ENCODE measurements at places on chromosomes 2 and 18.

DNA sequence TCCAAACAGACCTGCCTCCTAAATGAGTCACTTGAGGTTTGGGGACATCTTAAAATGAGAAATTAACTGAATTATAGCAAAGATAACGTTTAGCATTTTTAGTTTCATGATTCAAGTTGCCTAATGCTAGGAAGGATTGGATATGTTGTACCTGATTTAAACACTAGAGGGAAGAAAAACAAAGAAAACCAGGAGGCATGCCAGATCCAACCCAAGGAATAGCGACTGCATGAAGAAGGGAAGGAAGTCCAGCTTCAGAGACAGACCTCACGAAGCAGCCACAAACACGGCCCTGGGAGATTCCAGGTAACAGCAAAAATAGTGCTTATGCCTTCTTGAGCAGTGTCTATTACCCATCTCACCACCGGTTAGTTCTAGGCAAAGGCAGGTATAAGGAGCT lies 499.9 kb upstream of the SPHKAP start:
- no peak for DNase-seq

GRCh38 chr2:75573145-75573878 lies 12.6 kb upstream of the EVA1A start:
- DNase-seq = no peak

DNA sequence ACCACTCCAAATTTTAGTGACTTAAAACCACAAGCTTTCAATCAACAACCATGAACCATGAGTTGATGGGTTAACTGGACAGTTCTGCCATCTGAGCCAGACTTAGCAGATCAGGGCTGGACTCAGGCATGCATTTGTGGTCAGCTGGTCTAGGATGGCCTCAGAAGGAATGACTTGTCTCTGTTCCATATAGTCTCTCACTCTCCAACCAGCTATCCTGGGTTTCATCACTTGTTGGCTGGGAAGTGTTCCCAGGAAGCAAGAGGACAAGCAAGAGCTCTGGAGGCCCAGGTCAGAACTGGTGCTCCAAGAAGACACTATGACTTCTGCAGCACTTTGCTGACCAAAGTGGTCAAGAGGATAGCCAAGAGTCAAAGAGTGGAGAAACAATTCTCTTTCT lies 17.5 kb upstream of the MAP3K20 start:
- DNase-seq = no peak

GRCh38 chr2:212669761-212670160 lies 131.2 kb upstream of the ERBB4 start:
- no peak for DNase-seq

DNA sequence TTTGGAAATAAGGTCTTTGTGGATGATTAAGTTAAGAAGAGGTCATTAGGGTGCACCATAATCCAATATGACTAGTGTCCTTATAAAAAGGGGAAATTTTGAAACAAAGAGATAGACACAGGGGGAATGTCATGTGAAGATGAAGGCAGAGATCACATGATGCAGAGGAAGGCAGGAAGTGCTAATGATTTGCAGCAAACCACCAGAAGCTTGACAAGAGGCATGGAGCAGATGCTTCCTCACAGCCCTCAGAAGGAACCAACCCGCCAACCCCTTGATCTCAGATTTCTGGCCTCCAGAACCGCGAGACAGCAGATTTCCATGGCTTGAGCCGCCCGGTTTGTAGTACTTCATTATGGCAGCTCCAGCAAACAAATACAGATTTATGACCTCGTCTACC lies 17.4 kb upstream of the SMARCAL1 start:
- no peak for DNase-seq

DNA sequence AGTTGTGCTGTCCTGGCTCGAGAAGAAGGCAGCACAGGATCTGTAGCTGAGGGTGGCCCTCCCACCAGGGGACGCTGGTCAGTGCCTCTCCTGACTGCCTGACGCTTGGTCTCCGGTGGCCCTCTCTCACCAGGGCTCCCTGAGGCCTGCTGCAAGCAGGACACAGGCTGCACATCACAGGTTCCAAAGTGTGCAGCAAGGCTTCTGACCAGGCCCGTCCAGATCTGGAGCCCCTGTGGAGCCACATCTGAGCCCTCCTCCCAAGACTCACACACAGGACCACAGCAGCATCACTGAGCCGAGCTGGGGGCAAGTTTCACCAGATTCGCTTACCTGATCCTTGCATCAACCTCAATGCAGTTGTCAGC lies 12.1 kb downstream of the AMER3 start:
- DNase-seq = no peak

- DNase-seq = no peak
These were observed 1069.3 kb upstream of the CNTNAP5 start for GRCh38 chr2:122955776-122956175.

DNA sequence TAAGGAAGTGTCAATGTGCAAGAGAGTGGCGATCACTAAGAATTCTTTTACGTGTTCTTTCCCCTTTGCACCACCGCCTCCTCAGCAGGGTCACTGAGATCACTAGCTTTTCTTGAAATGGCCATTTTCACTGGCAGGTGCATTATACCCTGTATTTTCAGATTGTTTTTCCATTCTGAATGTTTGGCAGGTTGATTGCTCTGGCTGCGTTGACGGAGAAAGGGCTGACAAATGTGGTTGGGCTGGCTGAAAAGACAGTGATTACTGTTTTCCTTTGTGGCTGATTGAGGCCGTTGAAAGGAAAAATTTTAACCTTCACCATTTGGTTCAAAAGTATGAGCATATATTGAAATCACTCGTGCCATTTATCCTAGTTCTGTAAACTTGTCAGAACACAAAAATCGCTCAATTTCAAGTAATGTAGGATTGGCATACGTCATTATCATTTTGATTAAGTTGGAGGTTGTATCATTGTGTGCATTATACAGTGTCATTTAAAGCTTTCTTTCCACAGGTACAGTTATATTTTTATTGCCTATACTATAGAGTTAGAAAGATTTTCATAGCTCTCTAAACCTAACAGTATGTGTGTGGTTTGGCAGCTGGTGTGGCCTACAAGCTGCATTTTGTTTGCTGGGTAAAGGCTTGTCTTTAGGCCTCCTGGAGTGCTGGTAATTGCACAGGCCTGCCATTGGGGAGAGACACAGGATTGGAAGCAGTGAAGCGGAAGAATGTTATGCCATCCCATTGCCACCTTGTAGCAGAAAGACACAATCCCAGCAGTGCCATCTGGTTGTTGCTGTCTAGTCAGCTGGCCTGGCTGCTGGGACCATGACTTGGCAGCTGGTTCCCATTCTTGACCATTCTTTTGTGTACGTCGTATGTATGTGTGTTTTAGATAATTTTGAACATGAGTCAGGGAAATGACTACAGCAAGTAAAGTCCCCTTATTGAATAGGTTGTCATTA lies 36.7 kb downstream of the DYNC1I2 start:
- no peak for DNase-seq

DNA sequence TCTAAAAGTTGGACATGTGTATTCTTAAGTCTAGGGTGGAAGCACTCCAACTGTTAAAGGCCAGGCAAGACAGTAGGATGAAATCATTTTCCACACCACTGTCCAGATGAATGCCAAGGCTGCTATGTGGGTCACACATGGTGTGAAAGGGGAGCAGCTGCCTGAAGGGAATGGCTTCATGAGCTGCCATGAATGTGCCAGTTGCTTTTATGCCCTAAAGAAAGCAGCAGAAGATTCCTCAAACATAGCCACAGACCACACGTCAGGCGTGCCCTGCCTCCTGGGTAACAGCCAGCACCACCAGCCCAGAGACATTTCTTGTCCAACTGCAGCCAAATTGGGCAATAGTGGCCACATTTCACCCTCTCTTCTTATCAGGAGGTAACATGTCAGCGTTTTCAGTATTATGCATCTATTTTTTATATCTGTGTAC lies 130.2 kb downstream of the MTCL1 start:
- DNase-seq = no peak

DNA sequence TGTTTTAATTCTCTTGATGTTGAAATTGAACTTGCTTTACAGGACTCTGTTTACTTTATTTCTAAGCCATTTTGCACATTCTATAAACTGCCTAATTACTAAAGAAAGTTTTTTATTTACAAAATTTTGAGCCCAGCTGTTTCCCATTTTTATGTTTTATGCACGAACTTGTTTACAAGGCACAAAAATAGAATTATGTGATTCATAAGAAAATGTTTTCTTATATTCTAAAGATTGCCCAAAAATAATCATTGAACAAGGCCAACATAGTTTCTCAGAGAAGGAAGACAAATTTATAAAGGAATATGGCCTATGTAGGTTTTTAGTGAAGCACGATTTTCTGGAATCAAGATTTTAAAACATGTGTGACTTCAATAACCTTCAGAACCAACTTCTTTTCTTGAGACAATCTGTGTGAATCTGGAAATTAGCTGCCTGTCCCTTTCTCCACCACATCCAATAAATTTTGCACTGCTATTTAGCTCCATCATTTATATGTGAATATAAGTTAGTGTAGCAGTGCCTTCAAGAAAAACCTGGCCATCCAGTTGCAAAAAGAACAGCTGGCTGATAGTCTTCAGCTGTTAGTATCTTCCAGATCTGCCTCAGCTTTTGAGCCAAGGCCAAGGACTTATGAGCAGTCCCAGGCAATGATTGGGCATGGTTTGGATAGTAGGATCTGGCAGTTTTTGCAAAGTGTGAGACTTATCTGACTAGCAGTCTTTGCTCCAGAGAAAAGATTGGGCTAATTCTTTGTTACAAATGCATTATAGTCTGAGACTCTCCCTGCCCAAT lies 253.2 kb upstream of the COL3A1 start:
- DNase-seq = no peak

GRCh38 chr2:64922482-64923384 lies 66.5 kb upstream of the SLC1A4 start:
- no peak for DNase-seq

DNA sequence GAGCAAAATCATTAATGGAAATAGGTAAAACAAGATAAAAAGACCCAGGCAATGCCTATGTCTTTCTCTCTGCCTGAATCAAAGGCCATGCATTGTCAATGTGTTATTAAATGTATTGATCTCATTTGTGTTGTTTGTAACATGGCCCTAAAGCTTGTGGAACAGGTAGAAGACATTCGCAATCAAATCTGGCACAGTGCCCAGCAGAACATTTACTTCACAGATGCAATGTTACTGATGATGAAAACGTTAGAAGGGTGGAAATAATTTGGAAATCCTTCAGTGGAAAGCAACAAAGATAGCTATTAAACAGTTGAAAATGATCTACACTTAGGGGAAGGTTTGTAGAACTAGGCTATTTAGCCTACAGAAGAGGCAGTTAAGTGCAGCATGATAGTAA lies 368.2 kb downstream of the EPHA4 start:
- DNase-seq = no peak

DNA sequence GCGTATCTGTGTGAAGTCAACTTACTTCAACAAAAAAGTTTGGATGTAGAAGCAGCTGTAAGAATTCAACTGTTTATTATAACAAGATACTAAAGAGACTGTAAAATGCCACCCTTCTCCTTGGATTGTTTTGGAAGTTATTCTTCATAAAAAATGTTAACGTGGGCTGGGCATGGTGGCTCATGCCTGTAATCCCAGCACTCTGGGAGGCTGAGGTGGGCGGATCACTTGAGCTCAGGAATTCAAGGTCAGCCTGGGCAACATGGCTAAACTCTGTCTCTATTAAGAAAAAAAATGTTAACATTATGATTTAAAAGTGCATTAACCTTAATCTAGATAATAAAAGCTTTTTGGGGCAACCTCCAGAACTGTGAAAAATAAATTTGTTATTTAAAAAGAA lies 7.7 kb downstream of the CIAO1 start:
- DNase-seq = no peak

DNA sequence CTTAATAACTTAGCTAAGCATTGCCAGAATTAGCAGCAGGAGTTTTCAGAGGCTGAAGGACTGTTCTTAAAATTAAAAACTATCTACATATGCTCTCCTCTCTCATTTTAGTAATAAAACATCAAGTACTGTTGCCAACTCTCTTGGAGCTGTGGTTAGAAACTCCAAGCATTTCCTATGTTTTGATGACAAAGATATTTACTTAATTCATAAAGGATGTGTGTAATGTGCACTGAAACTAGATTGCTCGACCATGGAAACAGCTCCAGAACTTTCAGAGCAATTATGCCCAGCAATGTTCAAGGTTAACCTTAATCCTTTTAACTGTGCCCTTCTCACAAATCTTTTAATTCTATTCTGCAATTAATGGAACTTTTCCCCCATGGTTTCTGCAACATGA lies 8.4 kb downstream of the GRP start:
- DNase-seq = no peak

DNA sequence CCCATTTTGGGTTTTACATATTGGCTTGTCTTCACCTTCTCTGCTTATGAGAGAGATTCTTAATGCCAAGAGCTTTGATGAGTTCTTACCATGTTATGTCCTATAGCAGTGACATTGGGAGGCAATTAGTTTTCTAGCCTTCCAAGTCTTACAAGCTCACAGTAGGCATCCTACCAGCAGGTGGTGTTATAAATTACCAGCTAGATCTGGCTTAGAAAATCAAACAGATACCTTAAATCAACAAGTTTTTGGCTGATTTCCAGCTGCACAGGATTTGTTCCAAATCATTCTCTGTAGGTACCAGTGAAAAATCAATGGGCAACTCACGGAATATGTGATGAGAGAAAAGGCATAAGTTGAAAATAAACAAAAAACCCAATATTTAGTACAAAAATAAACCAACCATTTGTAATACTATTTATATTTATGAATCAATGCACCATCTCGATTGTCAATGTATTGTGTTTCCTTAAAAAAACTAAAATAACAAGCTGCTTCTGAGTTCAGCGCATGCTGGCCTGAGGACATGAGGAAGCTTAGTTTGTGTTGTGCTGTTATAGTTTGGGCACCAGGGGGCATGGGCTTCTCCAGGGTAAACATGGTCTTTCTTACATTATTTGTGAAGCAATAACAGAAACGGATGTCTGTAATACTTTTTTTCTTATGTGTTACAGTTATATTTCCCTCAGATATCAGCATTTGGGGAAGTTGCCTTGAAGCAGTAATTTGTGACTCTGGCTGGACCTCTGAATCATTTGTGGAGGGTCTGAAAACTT lies 34.1 kb upstream of the NXPH2 start:
- DNase-seq = no peak

DNA sequence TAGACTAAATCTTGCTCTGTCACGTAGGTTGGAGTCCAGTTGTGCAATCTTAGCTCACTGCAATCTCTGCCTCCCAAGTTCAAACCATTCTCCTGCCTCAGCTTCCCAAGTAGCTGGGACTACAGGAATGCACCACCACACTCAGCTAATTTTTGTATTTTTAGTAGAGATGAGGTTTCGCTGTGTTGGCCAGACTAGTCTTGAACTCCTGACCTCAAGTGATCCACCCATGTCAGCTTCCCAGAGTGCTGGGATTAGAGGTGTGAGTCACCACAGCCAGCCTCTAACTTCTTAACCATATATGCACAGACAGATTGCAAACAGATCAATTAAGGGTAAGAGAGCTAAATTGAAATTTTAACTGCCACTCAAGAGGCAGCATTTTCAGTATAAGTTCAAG lies 22.1 kb upstream of the CNGA3 start:
- DNase-seq = no peak
